Activated CD8-positive, alpha-beta memory T cell treated with anti-CD3 and anti-CD28 coated beads for 24 hours (primary cell): ENCODE measurements at places on chromosomes 2 and 18.

- no peak for DNase-seq
Observed at GRCh38 chr2:156561326-156561725, 125.1 kb downstream of the GPD2 start.

GRCh38 chr18:48391868-48392267 is 17.3 kb downstream of the ZBTB7C start:
- DNase-seq = no peak

- DNase-seq = no peak
Observed at GRCh38 chr18:38759457-38759856, 1193.9 kb upstream of the CELF4 start.

GRCh38 chr2:11245322-11245721 is 90.1 kb downstream of the SLC66A3 start:
- no peak for DNase-seq

GRCh38 chr2:197304556-197305011 is 6.0 kb downstream of the ANKRD44 start:
- DNase-seq = no peak

DNA sequence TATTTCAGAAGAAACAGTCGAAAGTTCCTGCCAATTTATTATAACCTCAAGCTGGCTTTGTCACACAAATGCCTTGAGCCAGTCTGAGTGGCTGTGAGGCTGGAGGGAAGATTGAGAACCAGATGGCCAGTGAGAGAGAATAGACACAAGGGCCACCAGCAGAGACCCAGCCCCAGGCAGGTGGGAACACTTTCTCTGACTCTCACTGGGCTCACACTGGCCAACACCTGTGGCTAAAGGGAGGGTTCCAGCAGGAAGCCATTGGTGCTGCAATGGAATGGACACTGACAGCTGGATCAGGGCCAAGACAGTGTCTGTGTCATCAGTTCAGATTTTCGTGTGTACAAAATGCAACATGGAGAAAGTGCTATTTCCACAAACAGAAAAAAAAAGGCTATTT is 29.9 kb downstream of the LOXHD1 start:
- DNase-seq = peak; percentile 15
